ENCODE measurements at places on chromosomes 11 and 22.

GRCh38 chr11:17865765-17866428 lies 131.3 kb downstream of the KCNC1 start:
- DNase-seq: no peak

GRCh38 chr11:68528630-68529029 lies 68.1 kb downstream of the PPP6R3 start:
- DNase-seq: no peak

DNA sequence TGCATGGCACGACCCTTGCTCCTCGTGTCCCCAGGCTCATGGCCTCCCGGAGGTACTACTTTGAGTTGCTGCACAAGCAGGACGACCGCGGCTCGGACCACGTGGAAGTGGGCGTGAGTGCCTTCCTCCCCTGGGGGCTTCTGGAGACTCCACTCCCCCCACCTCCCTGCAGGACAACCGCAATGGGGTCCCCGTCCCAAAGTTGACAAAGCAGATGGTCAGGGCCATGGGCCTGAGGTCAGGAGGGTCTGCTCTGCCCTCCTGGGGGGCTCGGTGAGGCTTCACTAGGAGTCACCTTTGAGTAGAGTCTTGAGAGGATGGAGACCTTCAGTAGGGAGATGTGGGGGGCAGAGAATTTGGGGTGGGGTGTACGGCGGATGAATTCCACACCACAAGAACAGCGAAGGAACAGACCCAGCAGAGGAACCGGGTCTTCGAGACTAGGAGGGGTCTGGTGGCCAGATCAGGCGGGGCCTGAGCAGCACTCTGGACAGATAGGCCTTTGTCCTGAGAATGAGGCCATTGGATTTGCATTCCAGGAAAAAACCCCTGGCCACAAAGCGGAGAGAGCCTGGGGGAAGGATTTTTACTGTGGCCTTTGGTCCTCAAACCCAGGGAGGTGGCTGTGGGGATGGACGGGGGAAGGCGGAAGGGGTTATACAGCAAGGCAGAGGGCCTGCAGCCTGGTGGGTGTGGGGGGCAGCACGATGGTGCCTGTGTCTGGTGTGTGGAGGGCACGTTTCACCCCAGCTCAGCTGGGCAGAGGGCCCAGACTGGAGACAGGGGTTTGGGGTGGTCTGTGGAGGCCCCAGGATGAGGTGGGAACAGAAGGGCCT lies 4.6 kb downstream of the B4GALNT4 start:
- DNase-seq: no peak

GRCh38 chr11:77457340-77457739 lies 16.6 kb downstream of the PAK1 start:
- DNase-seq: no peak

DNA sequence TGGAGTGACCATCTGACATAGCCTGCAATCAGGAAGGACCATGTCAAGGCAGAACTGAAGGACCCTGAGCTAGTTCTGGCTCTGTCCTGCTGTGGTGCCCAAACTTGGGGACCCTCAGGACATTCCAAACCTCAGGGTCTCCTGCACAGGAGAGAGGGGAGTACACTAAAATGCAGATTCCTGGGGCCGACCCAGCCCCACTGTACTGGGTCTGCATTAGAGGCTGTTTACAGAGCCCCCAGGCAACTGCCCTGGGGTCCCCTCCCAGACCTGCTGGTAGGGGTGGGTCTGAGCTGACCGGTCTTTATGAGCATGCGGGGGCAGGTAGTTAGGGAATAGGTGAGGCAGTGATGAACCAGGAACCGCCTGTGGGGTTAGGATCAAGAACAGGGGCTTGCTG lies 6.8 kb downstream of the TRPM5 start:
- DNase-seq: no peak

GRCh38 chr11:16326679-16327297 lies 29.6 kb downstream of the SOX6 start:
- no peak for DNase-seq

DNA sequence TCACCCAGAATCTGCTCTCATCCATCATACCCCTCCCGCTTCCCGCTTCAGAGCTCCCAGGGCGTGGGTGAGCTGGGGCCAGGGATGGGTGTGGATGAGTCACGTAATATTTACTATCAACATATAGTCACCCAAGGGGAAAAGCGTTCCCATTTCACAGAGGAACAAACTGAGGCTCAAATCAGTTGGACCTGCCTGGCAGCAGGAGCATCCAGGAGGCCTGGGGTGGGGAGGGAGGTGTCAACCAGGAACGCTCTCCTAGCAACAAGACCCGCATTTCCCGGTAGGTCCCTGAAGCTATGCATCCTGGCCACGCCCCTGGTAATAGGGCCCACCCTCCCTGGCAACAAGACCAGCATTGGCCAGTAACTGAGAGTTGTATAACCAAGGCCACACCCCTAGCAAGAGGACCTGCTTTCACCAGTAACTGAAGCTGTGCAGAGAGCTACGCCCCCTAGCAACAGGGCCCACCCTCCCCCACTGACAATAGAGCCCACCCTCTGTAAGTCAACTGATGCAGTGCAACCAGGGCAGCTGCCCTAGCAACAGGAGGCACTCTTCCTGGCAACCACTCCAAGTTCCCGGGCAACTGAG lies 32.7 kb upstream of the TXNRD2 start:
- DNase-seq: no peak

DNA sequence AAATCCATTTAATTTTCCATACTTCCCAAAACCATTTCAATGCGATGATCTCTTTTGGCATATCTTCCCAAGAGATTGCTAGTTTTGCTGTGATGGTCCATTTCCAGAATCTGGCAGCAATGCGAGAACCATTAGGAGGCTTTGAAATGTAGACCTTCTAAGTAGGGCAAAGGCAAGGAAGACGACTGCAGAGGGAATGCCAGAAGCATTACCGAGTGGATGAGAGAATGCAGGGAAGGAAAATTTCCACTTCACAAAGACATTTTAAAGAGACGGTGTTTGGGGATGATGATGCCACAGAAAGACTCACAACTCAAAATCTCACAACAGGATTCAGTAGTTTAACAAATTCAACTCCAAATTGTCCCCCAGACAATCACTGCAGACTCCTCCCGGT lies 471 bp upstream of the CEP126 start:
- no peak for DNase-seq

DNA sequence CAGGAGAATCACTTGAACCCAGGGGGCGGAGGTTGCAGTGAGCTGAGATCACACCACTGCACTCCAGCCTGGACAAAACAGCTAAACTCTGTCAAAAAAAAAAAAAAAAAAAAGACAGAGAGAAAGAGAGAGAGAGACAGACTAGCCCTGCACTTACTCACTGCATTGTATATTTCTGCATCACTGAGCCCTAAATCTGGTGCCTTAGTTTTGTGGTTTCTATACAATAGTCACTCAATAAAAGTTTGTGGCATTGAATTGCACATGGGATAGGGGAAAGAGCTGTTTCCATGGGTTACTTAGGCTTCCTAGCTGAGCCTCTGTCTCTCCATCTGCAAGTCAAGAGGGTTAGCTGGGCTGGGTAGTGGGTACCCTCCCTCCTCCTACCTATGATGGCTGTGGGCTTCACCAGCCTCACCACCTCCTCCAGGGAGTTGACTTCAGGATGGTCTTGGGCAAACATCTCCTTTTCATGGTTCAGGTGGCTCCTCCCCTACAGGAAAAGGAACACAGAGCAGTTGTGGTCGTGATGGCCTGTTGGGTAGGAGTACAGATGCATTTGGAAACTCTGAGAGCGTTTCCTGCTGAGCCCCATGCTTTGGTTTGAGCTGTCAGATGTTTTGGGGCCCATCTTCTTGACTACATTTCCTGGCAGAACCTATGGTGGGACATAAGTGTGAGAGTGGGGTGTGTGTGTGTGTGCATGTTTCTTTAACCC lies 73.2 kb downstream of the CCDC81 start:
- no peak for DNase-seq

- DNase-seq: no peak
Observed at GRCh38 chr11:75898871-75899270, 83.9 kb downstream of the UVRAG start.

- no peak for DNase-seq
Observed at GRCh38 chr22:36445158-36445668, 36.2 kb downstream of the TXN2 start.

DNA sequence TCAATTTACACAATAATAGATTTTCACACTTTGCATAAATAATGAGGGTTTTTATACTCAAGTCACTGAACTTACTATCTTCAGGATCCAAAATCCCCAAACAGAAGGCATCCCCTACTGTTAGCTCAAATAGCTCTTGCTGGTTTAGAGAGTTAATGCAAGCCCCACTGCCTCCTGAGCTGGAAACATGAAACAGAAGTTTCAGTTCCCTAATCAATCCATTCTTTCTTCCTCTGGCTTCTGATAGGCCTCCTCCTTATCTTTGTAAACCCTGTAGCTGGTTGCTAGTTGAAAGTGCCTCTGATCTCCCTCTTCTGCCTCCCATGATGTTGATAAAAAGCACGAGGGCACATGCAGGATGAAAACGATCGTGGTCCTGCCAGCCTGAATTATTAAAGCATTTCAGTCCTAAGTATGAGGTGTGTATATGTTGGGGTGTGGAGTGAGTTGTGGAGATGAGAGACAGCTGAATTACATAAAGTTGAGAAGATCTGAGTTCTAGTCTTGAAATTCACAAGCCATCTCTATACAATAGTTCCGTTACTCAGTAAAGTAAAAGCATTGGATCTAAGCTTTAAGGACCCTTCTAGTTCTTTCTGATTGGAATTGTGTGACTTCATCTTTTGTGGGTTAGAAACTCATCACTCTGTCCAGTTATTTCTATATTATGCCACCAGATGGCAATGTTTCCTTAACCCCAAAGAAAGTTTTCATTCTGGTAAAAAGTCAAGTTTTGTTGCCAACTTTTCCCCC lies 35.0 kb upstream of the EHF start:
- no peak for DNase-seq

GRCh38 chr11:121104312-121104762 lies 3.3 kb downstream of the TECTA start:
- no peak for DNase-seq

DNA sequence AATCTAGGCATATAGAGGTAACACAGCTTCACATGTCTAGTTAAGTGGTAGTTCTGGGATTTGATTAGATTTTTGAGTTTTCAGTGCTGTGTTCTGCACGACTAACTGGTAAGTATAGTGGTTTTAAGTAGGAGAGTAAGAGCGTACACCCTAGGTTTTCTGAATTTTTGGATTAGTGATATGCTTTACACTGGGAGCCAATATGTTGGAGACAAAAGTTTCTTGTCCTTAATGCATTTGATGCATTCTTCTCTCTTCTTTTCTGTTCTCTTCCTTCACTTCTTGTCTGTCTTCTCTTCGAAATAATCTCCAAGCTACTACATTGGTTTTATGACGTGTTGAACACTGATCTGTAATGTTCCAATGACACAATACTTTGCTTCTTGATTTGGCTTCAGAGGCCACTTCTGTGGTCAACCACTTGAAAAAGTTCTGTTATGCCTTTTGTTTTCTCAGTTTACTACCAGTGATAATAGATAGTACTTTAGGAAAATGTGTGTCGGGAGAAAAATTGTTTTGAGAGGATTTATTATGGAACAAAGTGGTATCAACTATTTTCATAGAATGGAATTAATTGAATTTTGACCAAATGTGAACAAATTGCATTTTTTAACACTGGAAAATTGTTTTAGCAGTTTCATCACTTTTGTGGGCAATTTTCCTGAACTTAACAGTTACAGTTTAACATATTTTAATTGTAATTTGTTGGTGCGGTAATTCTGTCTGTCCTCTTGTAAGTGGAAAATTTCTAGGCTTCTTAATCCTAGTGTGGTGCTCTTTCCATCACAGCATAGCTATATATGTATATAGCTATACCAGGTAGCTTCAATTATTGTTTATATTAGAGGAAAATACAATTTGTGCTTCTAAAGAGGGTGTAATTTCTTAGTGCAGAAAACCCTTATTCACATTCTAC lies 2.6 kb downstream of the PDE3B start:
- no peak for DNase-seq

DNA sequence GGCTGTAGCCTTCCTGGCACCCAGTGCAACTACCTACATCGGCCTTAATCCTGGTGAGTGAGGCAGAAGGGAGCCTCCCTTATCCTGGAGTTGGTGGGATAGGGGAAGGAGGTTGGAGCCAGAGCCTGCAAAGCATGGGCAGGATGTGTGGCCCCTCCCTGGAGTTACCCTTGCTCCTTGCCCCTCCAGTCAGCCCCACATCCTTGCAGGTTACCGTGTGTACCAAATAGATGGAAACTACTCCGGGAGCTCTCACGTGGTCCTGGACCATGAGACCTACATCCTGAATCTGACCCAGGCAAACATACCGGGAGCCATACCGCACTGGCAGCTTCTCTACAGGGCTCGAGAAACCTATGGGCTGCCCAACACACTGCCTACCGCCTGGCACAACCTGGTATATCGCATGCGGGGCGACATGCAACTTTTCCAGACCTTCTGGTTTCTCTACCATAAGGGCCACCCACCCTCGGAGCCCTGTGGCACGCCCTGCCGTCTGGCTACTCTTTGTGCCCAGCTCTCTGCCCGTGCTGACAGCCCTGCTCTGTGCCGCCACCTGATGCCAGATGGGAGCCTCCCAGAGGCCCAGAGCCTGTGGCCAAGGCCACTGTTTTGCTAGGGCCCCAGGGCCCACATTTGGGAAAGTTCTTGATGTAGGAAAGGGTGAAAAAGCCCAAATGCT lies 3.9 kb downstream of the SMPD1 start:
- DNase-seq: no peak

DNA sequence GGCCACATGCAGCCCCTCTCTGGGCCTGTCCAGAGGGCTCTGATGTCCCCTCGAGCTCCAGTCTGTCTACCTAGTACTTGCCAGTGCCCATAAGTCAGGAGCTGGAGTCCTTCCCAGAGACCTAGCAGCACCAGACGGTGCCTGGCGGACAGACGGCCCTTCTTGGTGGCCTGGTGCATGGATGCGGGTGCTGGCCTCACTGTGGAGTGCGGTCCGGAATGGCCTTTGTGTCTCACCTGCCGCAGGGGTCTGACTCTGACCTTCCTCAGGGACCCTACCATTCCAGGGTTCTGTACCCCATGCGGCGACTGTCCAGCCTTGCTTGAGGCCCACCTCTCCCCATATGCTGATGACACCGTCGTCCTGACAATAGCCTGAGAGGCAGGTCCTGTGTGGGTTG lies 29.4 kb upstream of the SMIM38 start:
- DNase-seq: no peak

DNA sequence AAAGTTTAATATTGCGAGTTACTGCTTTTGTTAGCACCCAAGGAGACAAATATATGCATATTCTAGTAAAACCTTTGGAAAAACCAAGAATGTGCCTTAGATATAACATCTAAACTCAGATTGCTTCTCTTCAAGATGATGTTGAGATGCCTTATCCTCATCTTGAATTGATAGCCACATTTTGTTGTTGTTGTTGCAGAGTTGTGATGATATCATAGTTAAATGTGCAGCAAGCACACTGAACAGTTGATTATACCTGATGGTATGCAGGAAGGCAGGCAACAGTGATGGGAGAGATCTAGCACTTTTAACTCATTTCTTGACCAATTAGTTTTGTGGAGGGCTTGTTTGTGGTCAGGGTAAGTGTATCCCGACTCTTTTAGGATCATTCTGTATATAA lies 48.0 kb downstream of the KDM2A start:
- DNase-seq: no peak

- no peak for DNase-seq
Observed at GRCh38 chr11:64358536-64358906, 441 bp upstream of the RPS6KA4 start.

Data from stimulated activated CD4-positive, alpha-beta T cell treated with anti-CD3 and anti-CD28 coated beads, TNF-alpha, amount 100 ng/mL, for 1 hour (primary cell).